ENCODE measurements at places on chromosomes 11 and 22.

DNA sequence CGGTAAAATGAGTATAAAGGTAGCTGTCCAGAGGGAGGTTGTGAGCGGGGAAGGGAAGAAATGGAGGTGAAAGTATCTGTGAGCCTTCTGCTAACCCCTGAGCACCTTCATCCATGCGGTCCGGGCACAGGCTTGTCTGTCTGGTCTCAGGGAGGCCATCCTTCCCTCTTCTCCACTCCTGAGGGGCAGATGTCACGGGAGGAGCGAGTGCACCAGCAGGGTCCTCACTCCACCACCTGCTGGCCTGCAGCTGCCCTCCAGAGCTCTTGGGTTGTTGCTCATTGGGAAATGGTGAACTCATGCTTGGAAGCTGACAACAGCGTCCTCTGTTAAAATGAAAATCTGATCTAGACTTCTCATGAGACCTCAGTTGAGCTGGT lies 33.8 kb upstream of the WNT11 start:
- no peak for DNase-seq

- no peak for DNase-seq
Observed at GRCh38 chr22:17149076-17149815, 9.8 kb downstream of the HDHD5 start.

- no peak for DNase-seq
Observed at GRCh38 chr22:48748860-48749554, 1078.7 kb downstream of the BRD1 start.

DNA sequence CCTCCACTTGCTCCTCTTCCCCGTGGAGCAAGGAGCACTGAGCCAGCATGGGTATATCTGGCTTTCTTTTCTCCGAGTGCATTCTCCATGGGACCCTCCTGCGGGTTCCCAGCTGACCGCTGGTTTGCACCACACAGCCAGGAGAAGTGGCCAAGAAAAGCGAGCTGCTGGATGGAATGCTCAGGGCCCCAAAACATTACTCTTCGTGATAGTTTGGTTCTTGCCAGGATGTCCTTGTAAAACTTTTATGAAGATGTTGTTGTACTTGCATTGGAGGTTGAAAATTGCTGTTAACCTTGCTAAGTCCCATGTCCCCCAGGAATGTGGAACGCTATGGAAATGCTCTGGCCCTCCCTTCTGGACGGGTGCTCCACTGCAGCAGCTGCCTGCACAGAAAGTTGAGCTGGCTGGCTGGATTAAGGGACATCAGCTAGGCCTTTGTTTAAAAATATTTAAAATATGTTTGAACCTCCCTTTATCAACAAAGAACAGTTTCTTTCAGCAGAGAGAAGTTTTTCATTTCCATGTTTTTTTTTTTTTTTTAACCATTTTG lies 68.7 kb downstream of the ZNRF3 start:
- no peak for DNase-seq

DNA sequence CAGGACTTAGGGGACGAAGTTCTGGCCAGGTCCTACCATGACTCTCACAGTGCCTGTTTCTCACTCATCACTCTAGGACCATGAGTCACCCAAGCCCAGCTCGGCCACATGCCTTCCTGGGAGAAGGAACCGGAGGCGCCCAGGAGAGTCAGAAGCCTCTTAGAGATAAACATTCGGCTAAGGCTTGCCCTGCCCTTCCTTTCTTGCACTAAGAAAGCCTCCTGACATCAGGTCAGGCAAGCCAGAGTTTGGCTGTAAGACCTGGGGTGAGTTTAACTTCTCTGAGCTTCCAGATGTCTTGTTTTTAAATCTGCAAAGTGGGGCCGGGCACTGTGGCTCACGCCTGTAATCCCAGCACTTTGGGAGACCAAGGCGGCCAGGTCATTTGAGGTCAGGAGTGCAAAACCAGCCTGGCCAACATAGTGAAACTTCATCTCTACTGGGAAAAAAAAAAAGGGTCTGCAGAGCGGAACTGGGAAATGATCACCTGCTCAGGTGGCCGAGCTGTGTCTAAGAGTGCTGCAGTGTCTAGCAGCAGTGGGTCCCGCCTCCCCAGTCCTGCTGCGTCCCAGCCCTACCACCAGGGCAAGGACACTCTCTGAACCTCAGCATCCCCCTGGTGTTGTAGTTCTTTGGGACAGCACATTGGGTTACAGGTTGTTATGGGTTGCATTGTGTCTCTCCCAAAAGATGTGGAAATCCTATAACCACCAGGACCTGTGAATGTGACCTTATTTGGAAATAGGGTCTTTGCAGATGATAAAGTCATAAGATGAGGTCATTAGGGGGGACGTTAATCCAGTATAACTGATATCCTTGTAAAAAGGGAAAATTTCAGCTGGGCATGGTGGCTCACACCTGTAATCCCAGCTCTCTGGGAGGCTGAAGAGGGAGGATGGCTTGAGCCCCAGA lies 1.8 kb upstream of the CARS1 start:
- DNase-seq: peak; percentile 65
